ENCODE measurements at places on chromosomes 16 and 17.

- no peak for DNase-seq
These were observed 4.7 kb downstream of the ABAT start for GRCh38 chr16:8679151-8679550.

DNA sequence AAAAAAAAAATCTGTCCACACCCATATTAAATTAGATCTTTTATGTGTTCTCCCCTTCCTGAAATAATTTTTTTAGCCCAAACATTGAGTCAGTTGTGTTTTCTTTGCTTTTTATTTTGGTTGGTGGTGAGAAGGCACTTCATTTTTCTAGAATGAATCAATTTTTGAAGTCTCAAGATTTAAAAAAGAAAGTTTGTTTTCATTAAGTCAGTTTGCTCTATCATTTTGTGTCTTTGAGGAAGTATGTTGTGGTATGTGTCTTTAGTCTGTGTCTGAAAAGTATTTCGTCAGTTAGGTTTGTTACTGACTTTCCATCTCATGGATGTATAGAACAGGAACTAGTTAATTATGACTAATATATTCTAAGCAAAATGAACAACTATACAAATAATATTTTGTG, 3.8 kb downstream of the IGF2BP1 start:
- DNase-seq = no peak

GRCh38 chr17:74857191-74857590, 2.5 kb downstream of the GRIN2C start:
- no peak for DNase-seq

DNA sequence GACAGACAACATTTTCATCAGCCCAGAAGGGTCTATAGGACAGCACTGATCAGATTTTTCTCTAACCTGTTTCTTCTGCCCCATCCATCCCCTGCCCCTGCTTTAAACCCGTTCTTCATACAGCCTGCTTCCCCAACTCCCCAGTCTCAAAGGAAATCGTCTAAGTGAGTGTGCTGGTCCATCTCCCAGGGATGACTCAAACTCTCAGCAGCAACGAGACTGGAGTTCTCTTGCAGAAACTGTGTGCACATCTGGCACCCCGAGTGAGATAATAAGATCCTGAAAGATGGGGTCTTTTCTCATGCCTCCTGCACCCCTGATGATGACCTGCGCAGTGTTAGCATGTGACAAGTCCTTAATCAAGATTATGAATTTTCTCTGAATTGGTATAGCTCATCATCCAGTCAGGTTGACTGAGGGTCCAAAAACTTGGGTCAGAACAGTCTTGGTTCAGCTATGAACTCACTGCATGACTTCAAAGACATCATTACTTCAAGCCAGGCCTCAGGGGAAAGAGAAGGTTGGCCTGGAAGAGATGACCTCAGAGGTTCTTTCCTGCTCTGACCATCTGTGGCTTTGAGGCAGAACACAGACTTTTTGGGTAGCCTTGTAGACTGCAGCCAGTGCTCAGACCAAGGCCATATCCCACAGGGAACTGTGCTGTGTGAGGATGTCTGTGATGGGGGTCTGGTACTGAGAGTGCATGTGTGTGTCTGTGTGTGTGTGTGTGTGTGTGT, 117.9 kb downstream of the SPACA3 start:
- DNase-seq = no peak

GRCh38 chr16:15983898-15984297, 34.5 kb downstream of the ABCC1 start:
- no peak for DNase-seq

DNA sequence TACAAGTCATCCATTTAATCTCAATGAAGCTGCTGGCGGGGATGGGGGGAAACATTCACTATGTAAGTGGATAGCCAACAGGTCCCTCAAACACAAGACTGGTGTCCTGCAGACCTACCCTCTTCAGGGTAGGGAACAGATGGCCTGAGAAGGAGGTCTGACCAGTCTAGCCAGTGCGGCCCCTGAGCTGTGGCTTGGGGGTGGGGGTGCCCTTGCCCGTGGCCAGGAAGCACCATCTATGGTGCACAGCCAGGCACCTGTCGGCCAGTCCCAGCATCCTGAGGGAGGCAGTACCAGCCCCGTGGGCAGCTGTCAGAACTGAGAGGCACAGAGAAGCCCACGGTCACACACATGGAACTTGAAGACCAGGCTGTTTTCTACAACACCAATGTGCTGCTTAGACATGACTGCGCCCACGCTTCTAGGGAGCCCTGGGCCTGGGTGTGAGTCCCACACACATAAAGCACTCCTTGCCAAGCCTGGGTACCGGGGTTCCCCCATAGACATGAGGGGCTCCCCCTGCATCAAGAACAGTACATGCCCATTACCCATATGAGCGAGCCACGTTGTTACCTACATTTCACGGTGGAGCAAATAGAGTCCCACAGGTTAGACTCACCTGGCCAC, 40.9 kb downstream of the RMI2 start:
- no peak for DNase-seq

DNA sequence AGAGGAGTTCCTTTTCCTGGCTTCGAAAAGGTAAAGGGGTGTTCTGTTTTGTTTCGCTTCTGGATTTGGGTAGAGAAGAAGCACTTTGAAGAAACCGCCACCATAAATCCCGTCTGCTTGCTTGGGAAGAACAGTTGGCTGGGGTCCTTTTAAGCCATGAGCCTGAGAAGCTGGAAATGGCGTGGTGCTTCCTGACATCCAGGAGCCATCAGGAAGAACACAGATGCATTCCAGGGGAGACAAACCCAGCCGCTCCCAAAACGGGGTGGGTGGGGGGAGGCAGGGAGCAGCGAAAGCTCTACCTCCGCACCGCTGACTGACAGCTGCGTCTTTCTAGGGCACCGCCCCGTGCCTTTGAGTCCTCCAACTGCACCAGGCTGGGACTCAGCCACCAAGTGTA, 91.6 kb downstream of the ZDHHC7 start:
- DNase-seq = no peak

DNA sequence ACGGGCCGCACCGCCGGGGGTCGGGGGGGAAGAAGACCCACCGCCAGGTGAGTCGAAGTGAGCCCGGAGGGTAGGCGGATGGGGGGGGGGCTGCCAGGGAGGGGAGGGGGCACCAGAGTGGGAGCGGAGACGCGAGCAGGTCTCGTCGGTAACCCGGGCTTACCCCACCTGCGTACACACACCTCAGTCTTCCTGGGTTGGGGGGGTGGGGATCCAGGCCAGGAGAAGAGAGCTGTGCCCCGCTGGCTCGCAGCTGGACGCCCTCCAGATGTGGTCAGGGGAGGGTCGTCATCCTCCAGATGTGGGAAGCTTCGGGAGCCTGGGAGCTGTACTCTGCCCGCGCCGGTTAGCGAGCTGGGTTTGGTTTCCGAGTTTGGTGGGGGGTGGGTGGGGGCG, 1.2 kb downstream of the CACNA1G start:
- no peak for DNase-seq

- DNase-seq = no peak
These were observed 112.5 kb downstream of the HAPSTR1 start for GRCh38 chr16:9203956-9204355.

- DNase-seq = no peak
These were observed 19.0 kb downstream of the EMP2 start for GRCh38 chr16:10561425-10561824.

GRCh38 chr16:53681354-53681753, 22.3 kb downstream of the RPGRIP1L start:
- DNase-seq = no peak

DNA sequence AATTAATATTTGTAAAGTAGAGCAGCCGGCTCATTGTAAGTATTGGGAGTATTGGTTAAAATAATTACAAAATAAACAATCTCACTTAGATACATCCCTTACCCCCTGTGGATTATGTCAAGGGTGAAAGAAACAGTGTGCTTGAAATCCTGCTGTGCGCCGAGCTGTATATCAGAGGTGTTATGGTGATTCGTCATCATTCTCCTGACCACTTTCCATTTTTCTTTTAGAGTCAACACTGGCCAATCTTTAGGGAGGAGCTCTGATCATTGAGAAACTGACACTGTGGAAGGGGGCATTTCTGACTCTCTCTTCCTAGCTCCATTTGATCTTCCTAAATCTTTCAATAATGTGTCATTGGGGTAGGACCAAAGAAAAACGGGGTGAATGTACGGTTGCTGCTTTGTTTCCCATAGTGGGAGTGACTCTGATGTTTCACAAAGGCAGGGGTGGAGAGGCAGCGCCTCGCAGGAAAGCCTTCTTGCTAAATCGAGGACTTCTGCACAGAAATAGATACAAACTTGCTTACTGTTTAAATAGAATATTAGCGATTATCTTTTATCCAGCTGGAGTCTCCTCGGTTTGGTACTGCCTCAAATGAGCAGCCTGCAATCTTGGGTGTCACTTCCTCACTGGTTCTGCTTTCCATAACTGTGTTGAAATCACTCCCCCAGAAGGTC, 123.4 kb downstream of the PRKCB start:
- DNase-seq = no peak

DNA sequence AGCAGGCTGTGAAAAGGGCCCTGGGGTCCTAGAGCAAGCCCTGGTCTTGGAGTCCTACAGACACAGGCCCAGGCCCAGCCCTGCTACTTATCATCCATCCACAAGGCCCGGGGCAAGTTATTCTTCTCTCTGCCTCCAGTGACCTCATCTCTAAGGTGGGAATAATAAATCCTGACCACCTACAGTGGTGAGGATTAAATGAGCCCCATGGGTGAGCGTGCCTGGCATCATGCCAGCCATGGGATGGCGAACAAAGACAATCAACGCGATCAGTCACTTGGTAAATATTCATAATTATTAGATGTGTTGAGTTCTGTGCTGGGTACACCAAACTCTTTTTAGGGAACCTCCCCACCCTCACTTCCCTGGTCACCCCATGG, 5.5 kb downstream of the KRT15 start:
- DNase-seq = no peak

DNA sequence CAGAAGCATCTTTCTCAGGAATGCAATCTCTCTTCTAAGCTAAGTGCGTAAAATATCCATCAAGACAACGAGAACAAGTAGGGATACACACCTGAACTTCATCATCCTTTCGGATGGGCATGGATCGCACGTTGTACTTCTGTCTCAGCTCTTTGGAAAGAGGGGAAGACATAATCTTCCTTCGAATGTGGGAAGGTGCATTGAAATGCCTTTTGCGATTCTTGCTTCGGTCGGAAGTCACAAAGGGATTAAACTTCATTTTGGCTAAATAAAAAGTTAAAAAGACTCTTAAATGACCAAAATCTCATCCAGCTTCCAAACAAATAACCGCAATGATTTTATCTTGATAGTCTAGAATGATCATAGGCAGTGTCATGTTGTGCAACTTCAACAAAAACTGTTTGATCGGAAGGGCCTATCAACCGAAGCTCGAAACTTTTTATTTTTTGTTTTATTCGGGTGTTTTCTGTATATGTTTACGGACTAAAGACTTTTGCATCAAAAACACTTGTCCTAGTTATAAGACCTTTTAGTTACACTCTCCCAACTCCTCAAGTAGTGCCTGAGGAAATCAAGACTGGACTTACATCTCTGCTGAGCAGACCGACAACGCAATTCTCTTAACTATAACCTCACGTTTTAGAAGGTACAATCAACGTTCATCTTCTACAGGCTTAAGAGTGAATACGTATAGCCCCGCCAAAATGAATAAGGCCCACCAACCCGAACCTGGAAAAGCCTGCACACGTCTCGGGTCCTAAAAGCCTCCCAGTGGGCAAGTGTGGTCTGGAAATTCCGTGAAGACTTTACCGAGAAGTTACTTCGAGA, 727 bp downstream of the RPL26 start:
- no peak for DNase-seq

GRCh38 chr17:81735264-81736102, 23.4 kb downstream of the SLC25A10 start:
- DNase-seq = no peak

DNA sequence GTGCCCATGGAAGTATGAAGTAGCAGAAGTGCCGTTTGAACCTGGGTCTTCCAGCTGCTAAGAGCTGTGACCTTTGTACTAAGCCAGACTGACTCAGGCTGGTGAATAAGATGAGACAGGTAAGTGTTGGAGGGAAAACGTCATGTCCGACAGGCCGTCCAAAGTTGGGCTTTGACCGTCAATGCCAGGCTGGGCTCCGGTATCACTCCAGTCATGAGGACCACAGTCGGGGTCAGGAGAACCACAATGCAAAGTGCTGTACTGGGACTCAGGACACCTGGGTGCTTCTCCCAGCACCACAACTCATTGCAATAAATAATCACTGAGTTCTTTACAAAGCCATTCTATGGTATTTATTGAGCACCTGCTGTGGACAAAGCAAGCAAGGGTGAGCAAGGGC, 268.6 kb downstream of the HAPSTR1 start:
- DNase-seq = no peak

GRCh38 chr17:71441098-71441497, 679.7 kb upstream of the SOX9 start:
- DNase-seq = no peak

GRCh38 chr17:4161967-4162305, 18.9 kb downstream of the CYB5D2 start:
- DNase-seq = no peak

DNA sequence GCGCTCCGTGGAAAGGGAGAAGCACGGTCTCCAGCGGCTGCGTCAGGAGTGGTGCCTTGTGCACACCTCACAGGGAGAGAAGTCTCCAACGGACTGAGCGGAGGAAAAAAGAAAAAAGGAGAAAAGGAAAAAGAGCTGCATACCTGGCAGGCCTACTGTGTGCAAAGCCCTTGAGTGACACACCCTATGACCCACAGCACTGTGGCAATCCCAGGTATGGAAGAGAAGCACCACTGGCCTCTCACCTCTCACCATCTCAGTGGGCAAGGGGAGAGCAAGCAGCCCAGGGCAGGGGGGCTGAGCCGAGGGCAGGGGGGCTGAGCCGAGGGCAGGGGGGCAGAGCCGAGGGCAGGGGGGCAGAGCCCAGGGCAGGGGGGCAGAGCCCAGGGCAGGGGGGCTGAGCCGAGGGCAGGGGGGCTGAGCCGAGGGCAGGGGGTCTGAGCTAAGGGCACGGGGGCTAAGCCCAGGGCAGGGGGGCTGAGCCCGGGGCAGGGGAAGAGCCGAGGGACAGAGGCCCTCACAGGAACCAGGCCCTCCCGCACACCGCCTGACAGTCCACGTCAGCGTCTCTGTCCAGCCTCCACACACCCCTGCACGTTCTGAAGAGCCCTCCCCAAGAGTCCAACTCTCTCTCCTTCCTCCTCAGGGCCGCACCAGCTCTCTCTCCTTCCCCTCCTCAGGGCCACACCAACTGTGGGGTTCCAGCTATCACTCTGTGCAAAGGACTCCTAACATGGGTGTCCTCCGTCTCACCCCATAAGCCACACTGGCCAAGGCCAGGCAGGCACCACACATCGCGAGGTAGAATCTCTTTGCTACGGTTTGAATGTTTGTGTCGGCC, 105.8 kb downstream of the ZNF778 start:
- DNase-seq = no peak

GRCh38 chr17:15341385-15341849, at the start of gene TEKT3:
Gene TEKT3 (minus strand): TSS chr17:15341597. CDS start chr17:15331585, 10,012 bp downstream.
- DNase-seq = no peak

- no peak for DNase-seq
These were observed 931 bp upstream of the WIPF2 start for GRCh38 chr17:40218006-40218739.

All from stimulated activated CD8-positive, alpha-beta memory T cell treated with anti-CD3 and anti-CD28 coated beads, Interleukin-2, amount 100 ng/mL, for 1 hour (primary cell).